ENCODE measurements at places on chromosomes 5 and 9.

- DNase-seq, result no peak
Observed at GRCh38 chr5:23029290-23029689, 176.1 kb upstream of the CDH12 start.

GRCh38 chr5:98110282-98110691, 663.2 kb upstream of the RGMB start:
- peak; percentile 52 for DNase-seq

DNA sequence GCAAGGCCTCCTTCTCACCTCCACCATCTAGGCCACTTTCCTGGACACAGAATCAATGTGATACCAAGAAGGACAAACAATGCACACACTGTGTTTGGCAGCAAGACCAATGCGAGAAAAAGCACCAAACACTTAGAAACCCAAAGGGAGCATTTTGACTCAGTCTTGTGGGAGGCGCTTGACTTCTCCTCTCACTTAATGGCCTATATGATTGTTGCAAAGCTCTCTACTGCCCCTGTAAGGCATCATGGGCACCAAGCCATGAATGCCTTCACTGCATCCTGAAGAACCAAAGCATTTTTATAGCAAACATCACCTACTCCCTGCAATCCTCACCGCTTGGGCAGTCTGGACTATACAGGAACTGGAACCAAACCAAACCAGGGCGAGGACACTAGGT, 57.5 kb downstream of the CDH6 start:
- DNase-seq, result no peak

DNA sequence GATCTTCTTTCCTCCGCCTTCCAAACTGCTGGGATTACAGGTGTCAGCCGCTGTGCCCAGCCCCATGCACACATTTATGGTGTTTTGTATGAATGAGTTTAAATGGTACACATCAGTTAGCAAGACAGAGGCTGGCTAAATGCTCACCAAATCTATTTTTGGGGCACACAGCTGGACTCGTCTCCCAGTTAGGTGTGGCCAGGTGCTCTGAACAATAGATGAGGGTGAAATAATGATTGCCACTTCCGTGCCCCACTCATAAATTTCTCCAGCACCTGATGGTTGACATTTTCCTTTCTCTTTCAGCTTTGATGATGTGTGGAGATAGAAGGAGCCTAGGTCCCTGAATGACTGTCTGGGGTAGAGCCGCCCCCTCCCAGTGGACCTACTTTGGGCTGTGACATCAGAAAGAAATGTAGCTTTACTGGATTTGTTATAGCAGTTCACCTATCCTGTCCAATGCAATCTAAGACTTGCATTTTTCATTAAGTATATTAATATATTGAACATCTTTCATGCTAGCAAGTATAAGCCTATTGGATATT, 8.6 kb upstream of the RAPGEF1 start:
- DNase-seq, result no peak

GRCh38 chr5:16784088-16784487, 152.0 kb downstream of the MYO10 start:
- DNase-seq, result no peak
